ENCODE measurements at places on chromosomes 6 and 20.
A peak's percentile ranks its signal among the peaks of the same experiment; 100 is the strongest.

GRCh38 chr6:37483917-37484785 lies 15.5 kb downstream of the CCDC167 start:
- peak; percentile 25 for DNase-seq

- no peak for DNase-seq
Measured at GRCh38 chr6:56361812-56362211, 114.4 kb upstream of the COL21A1 start.

GRCh38 chr6:44478158-44478557 lies 90.7 kb downstream of the CDC5L start:
- DNase-seq: no peak

DNA sequence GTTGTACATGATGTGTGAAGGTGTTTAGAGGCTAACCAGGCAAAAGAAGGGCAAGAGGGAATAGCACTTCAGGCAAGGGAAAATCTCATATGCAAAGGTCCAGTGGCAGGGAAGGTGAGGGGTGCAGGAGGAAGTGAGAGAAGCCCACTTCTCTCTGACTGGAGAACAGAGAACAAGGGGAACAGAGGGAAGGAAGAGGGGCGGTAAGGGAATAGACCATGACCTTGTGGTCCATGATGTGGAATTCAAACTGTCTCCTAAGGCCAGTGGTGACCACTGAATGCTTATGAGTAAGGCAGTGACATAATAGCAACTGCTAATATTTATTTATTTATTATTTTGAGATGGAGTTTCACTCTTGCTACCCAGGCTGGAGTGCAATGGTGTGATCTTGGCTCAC lies 20.6 kb upstream of the SLC9A8 start:
- no peak for DNase-seq

- no peak for DNase-seq
Measured at GRCh38 chr6:115601064-115601463, 459.6 kb downstream of the FRK start.

GRCh38 chr6:140319209-140319608 lies 944.8 kb upstream of the CITED2 start:
- DNase-seq: peak; percentile 54

- peak; percentile 66 for DNase-seq
Measured at GRCh38 chr20:20360464-20360863, 7.4 kb upstream of the INSM1 start.

GRCh38 chr6:160167604-160168399 lies 46.2 kb downstream of the SLC22A1 start:
- DNase-seq: no peak

- DNase-seq: peak; percentile 91
Measured at GRCh38 chr6:26249957-26250697, 114.9 kb upstream of the BTN3A2 start.

GRCh38 chr6:68544450-68544849 lies 90.6 kb upstream of the ADGRB3 start:
- DNase-seq: no peak

DNA sequence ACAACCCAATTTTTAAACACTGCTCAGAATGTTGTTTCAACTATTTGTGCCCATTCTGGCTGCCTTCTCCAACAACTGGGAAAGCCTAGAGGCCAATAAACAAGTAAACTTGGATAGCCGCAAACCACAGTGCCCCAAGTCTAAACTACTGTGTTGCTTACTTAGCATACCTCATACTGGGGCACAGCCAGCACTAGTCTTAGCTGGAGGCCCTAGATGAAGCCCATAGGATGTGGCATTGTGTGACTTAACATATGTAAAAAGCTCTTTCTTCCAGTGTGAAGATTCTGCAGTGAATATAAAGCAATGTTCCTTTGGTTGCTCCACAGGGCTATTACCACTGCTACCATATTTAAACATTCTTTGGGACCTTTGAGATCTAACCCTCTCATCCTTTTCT lies 564.3 kb upstream of the NRSN1 start:
- DNase-seq: no peak

DNA sequence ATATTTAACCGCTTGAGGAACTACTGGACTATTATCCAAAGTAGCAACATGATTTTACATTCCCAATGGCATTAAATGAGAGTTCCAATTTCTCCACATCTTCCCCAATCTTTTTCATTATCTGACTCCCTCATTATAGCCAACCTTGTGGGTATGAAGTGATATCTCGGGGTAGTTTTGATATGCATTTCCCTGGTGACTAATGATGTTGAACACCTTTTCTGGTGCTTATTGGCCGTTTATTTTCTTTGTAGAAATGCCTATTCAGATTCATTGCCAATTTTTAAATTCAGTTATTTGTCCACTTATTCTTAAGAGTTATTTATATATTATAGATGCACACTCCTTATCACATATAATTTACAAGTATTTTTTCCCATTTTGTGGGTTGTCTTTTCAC lies 129.0 kb downstream of the MMS22L start:
- no peak for DNase-seq

- no peak for DNase-seq
Measured at GRCh38 chr20:20680991-20681508, 31.4 kb downstream of the RALGAPA2 start.

DNA sequence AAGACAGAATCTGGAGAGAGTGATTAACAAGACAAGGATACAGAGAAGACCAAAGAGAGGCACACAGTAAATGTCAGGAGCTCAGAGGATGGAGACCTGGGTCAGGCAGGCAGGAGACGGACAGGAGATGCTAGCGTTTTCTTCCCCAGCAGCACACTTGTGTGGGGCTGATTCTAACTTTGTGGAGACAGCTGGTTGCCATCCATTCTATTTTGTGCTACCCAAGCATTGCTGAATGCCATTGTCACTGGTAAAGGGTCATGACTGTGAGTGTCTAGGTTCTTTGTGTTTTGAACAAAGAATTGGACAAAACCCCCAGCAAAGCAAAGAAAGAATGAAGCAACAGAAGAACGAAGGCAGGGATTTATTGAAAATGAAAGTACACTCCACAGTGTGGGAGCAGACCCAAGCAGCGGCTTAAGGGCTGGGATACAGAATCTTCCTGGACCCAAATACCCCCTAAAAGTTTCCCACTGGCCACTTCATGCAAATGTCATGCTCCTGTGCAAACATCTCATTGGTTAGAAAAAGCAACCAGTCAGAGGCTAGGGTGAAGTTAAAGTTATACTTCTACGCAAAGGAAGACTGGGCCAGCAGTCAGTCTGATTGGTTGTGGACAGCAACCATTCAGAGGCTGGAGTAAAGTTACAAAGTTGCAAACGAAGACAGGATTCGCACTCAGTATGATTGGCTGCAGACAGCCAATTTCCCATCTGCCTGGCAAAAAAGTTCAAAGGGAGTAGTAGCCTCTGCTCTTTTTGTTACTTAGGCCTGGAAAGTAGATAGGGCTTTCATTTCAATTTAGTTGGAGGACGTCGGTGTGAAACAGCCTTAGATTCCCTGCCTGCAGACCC lies 17.5 kb downstream of the PTK7 start:
- DNase-seq: no peak

Data from MM.1S (cell line).